ENCODE measurements at places on chromosomes 7 and 10. TPM values are rescaled to one million over a fixed set of nuclear protein-coding genes. Genes with fewer than 3 reads are reported as not detected.

Gene GSTO2
- total RNA-seq = 0.26 TPM

Gene SLC39A12
- not detected for total RNA-seq

GRCh38 chr10:32931593-32931992, 26.4 kb downstream of the ITGB1 start:
- peaks cover 56% of the 10 kb centered on the region for H3K36me3 ChIP-seq
- no peak for DNase-seq
- no peaks in the 10 kb centered on the region for H3K4me1 ChIP-seq
- no peaks in the 10 kb centered on the region for H3K27me3 ChIP-seq
- no peak overlapping the region for H3K27ac ChIP-seq
- no peak overlapping the region for H3K4me3 ChIP-seq

- peaks cover 7% of the 10 kb centered on the region for H3K4me1 ChIP-seq
- no peaks in the 10 kb centered on the region for H3K27me3 ChIP-seq
Observed at GRCh38 chr10:23293145-23293724, 51.4 kb downstream of the C10orf67 start.

DNA sequence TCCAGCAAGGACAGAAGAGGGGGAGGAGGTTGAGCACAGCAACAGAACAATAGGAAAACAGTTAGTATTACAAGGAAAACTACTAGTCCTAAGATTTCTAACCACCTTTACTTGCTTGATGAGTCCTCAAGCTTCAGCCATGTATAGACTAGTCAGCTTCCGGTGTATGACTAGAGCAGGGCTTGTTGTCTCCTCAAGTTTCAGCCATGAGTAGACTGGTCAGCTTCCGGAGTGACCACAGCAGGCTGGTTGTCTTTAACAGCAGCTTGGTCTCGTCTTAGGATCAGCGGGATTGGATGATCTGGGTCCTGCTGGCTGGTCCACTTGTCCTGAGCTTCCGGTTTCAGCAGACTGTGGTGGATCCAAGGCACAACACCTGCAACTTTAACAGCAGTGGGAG, 10.6 kb upstream of the ZNF239 start:
- H3K4me3 ChIP-seq = no peak overlapping the region
- no peaks in the 10 kb centered on the region for H3K4me1 ChIP-seq
- no peaks in the 10 kb centered on the region for H3K36me3 ChIP-seq
- no peak overlapping the region for H3K27ac ChIP-seq

DNA sequence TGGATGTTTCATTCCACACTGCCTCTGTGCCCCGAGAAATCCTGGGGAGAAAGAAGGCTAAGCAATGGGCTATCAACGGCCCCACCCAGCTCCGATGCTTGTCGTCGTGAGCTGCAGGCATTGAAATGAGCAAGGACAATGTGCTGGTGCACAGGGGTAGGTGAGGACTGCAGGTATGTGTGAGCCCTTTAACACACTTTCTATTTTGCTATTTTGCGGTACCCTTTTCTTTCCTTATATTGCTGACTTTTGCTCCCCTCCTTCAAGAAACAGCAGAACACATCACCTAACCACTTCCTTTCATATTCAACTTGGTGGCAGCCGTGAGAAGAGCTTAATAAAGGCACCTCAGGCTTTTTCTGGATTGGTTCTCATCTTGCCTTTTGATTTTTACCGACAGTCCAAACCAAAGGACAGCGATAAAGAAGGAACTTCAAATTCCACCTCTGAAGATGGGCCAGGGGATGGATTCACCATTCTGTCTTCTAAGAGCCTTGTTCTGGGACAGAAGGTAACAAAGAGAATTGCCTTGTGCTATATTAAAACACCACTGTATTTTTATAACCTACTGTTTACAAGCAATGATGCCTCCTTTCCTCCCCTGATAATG, 39.2 kb downstream of the AIFM2 start:
- DNase-seq = no peak
- H3K27ac ChIP-seq = no peak overlapping the region
- no peak overlapping the region for H3K4me3 ChIP-seq

DNA sequence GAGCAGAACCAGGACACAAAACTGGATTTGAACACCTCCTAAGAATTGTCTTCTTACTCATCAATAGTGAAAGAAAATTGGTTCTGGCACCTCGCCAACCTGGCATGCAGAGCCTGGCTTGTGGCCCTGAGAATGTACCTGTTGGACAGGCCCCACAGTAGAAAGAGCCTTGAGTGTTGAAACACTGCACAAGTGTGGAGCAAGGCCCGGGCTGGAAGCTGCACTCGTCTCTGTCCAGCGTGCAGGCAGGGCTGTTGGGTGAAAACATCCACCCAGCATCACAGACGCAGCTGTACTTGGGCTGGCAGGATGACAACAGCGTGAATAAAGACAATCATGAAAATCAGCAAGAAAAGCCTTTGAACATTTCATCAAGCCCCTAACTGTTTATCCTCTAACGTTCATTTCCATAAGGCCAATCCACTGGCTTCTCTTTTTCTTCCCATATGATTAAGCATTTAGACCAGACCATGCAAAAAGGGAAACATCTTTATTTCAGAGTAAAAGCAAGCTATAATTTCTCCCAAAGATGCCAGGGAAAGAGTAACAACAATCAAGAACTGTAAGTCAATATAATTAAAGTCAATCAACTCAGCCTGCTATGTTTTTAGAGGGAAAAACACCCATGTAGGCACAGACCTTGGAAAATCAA, 15.6 kb downstream of the CUBN start:
- DNase-seq = no peak
- no peak overlapping the region for H3K27ac ChIP-seq
- no peak overlapping the region for H3K4me3 ChIP-seq
- no peaks in the 10 kb centered on the region for H3K27me3 ChIP-seq
- no peaks in the 10 kb centered on the region for H3K36me3 ChIP-seq
- H3K4me1 ChIP-seq = peaks cover 4% of the 10 kb centered on the region

GRCh38 chr7:57201021-57201894, 69.0 kb upstream of the ZNF479 start:
- no peak overlapping the region for H3K4me3 ChIP-seq
- no peaks in the 10 kb centered on the region for H3K4me1 ChIP-seq
- H3K27me3 ChIP-seq = no peaks in the 10 kb centered on the region
- H3K27ac ChIP-seq = no peak overlapping the region

- DNase-seq = no peak
- H3K36me3 ChIP-seq = peaks cover 8% of the 10 kb centered on the region
- no peaks in the 10 kb centered on the region for H3K4me1 ChIP-seq
- H3K27me3 ChIP-seq = no peaks in the 10 kb centered on the region
- H3K27ac ChIP-seq = peak overlapping the region; percentile 38
Observed at GRCh38 chr7:64558781-64559180, 4.1 kb downstream of the ZNF680 start.

GRCh38 chr10:128739930-128740329, 613.7 kb upstream of the MKI67 start:
- H3K4me1 ChIP-seq = peaks cover 8% of the 10 kb centered on the region
- no peak for DNase-seq
- no peaks in the 10 kb centered on the region for H3K27me3 ChIP-seq
- no peak overlapping the region for H3K4me3 ChIP-seq

All from A673 (cell line).